ENCODE measurements at places on chromosomes 7 and 10. TPM values are rescaled to one million over a fixed set of nuclear protein-coding genes. Genes with fewer than 3 reads are reported as not detected.
A peak's percentile ranks its signal among the peaks of the same experiment; 100 is the strongest.

- no peak for DNase-seq
Measured at GRCh38 chr10:72097448-72098300, 9.3 kb upstream of the SPOCK2 start.

GRCh38 chr10:103265717-103266329 lies 11.1 kb upstream of the INA start:
- peak; percentile 66 for DNase-seq

GRCh38 chr7:76515999-76516443 lies 5.7 kb downstream of the UPK3B start:
- no peak for DNase-seq

DNA sequence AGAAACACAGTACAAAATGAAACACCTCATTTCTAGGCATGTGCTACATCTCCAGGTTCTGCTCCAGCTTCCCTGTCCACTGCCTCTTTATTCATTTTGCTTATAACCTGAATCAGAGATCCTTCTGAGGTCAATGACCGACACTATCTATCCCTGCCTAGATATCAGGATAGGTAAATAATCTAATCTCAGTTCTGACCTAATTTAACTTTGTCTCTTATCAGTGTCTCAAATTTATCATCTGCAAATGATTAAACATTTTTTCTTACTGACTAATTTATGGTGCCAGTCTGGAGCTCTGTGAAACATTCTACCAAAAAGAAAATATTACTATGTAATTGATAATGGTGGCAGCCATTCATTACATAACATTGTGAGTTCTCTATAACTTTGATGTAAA lies 61.1 kb downstream of the SGCE start:
- no peak for DNase-seq

- DNase-seq, result no peak
Measured at GRCh38 chr10:36345175-36345533, 703.1 kb upstream of the FZD8 start.

DNA sequence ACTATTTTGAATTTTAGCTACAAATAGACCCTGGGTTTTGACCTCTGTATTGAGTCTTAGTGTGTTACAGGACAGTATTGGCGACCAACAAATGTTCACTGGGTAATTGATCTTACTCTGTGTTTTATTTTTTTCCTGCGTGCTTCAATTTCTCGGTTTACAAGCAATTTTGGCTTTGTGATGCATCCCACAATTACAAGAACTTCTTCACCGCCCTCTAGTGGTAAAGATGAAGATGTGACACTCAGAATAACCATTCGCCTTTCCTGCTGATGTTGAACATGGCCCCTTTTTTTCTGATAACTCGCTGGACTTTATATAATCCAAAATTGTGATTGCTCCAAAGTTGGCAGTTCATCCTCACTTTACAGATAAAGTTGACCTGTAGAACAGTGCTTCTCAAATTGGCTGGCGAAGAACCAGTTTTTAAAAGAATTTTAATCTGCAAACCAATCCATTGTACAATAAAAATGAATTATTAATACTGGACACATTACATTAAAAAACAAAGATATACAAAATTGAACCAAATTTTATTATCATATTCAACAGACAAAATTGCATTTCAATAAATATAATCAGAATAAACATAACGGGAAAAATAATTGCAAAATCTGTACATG lies 20.2 kb upstream of the SMC3 start:
- DNase-seq, result no peak

H2BK1 gene
- 0.36 TPM for polyA plus RNA-seq

DNA sequence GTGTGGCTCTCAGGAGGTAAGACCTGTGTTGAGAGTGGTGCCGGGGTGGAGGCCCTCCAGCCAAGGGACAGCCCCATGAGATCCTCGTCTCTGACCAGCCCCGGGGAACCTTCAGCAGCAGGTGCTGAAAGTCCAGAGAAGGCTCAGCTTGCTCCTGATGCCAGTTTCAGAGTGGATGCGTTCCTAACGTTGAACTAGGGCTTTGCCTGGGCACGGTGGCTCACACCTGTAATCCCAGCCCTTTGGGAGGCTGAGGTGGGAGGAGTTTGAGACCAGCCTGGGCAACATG lies 45.7 kb downstream of the BAIAP2L1 start:
- DNase-seq, result no peak

CTNNA3 gene
- 1.9 TPM for polyA plus RNA-seq
